Right ventricle myocardium superior (tissue), 1 donor: ENCODE measurements at places on chromosomes 7 and 10. TPM values are rescaled to one million over a fixed set of nuclear protein-coding genes. Genes with fewer than 3 reads are reported as not detected.

Gene PCDH15
- total RNA-seq, result 0.16 TPM

Gene LRRD1
- not detected for total RNA-seq

Gene CRHR2
- 0.24 TPM for total RNA-seq

Gene RELN
- total RNA-seq, result 0.56 TPM

Gene PRSS37
- not detected for total RNA-seq

Gene ADIRF
- 43.2 TPM for total RNA-seq

Gene TMEM213
- total RNA-seq, result not detected

Gene ZNF775
- total RNA-seq, result 3.6 TPM

Gene CSTF2T
- 21.1 TPM for total RNA-seq

Gene CYP3A4
- total RNA-seq, result 0.70 TPM

Gene SNCG
- 23.5 TPM for total RNA-seq
